Activated gamma-delta T cell treated with Interleukin-2 at 50 U/mL for 16 hours (primary cell): ENCODE measurements at places on chromosomes 13 and 19.
A peak's percentile ranks its signal among the peaks of the same experiment; 100 is the strongest.

DNA sequence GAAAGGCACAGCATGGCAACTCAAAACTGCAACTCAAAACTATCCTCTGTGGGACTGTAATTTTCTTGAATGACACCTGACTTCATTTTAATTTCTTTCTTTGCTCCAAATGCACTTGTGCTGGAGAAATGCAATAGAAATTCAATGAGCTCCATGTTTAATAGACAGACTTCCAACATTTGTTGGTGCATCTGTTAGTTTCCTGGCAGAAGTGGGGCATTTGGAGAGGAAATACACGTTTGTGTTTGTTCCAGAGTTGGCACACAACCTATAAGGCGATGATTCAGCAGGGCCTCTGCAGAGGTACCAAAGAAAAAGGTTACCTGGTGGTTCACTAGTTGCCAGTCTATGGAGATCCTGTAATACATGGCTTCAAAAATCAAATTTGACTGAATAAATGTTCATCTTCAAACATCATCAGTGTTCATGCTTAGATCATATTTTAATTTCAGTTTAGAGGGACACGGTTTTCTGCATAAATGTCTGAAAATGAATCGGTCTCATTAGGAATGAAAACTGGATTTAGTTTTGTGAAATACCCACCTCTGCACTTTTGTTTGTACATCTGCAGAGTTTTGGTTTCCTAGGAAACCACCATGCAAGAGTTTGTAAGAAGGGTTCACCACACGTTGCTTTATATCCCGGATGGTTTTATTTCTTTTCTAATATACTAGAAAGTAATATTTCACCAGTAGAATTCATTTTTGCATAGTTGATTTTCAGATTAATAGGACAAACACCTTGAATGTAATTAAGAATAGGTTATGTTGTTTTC, 21.8 kb upstream of the OBI1 start:
- no peak for DNase-seq

DNA sequence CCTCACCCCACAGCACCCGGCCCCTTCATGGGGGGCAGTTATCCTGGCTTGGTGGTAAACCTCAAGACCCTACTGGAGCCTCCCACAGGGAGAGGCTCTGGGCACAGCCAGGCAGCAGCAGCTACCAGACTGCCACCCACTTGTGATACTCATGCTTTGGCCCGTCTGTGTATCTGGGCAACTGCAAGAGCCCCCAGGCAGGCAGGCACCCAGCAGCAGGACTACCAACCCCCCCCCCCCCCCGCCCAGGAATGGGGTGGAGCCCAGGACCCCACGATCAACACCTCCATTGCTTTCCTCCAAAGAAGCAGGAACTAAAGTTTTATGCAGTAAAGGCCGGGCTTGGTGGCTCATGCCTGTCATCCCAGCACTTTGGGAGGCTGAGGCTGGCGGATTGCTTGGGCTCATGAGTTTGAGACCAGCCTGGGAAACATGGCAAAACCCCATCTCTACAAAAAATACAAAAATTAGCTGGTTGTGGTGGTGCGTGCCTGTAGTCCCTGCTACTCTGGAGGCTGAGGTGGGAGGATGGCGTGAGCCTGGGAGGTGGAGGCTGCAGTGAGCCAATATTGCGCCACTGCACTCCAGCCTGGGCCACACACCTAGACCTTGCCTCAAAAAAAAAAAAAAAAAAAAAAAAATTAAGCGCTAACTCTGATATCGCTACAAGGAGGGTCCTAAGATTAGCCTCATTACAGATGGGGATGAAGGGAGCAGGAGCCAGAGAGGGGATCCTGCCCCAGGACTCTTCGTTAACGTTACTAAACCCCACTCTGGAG, 1.1 kb upstream of the LYL1 start:
- no peak for DNase-seq

- no peak for DNase-seq
Observed at GRCh38 chr13:44622708-44623107, 46.6 kb upstream of the TSC22D1 start.

DNA sequence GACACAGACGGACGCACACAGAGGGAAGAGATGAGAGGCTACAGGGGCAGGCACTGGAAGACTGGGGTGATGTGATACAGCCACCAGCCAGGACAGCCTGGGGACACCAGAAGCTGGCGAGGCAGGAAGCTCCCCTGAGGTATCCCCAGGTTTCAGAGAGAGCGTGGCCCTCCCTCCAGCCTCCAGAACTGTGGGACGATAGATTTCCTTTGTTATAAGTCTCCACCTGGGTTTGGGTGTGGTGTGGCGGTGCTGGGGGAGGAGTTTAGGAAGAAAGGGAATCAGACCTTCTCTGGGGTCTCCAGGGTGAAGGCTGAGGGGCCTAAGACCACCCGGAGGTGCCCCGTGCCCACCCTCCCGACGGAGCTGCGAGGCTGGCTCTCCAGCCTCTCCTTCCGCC, 2.7 kb upstream of the ASPDH start:
- DNase-seq: no peak

GRCh38 chr13:34308725-34309124, 490.8 kb downstream of the RFC3 start:
- DNase-seq: no peak

GRCh38 chr19:40322271-40322610, 26.0 kb downstream of the C19orf47 start:
- DNase-seq: no peak

DNA sequence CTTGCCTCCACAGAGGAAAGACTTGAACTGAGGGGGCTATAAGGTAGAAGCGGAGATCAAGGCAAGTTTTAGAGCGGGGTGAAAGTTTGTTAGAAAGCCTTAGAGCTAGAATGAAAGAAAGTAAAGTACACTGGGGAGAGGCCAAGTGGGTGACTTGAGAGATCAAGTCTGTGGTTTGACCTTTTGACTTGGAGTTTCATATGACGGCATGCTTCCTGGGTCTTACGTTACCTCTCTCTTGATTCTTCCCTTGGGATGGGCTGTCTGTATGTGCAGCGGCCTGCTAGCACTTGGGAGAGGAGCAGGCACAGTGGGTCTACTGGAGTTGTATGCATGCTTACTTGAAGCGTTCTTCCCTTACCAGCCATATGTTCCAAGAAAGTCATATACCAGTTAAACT, 1768.5 kb downstream of the PCDH9 start:
- DNase-seq: no peak

DNA sequence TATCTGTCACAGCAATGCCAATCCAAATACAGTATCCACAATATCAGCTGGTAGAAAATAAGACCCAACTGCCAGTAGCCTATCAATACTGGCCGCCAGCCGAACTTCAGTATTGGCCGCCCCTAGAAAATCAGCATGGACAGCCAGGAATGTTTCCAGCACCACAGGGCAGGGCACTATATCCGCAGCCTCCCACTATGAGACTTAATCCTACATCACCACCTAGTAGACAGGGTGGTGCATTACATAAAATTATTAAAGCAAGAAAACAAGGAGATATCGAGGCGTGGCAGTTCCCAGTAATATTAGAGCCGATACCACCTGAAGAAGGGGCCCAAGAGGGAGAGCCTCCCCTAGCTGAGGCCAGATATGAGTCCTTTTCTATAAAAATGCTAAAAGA, 111.3 kb downstream of the ZNF486 start:
- no peak for DNase-seq

DNA sequence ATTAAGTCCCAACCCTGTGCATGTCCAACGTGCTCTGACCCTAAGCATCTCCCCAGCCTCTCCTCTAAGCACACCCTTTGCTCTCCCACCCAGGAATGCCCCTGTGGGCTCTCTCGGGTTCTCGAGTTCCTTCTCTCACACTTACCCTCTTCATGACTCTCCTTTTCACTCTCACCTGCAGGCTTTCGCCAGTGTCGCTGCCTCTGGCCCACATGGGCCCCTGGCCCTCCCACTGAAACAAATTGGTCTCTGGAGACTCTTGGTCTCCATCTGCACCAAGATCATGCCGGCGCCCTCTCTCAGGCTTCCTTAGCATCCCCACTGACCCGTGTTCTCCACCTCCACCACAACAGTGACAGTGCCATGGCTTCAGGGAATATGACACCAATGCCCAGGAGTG, 19.6 kb upstream of the SACS start:
- DNase-seq: no peak

DNA sequence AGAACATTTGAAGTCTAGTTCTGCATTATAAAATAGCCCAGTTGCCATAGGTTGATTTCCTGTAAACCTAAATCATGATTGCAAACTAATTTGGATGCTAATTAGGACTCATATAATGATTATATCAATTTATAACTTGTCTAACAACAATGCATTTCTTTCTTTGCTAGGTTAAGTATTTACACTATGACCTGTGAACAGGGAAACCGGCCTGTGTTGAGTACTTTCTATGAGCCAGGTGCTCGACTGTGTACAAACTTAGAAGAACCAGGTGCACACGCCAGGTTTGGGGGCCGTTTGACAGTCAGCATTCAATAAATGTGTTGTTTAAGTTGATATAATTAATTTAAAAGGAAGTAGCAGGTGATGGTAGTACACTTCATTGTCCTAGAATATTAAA, 203.1 kb downstream of the TM9SF2 start:
- no peak for DNase-seq

DNA sequence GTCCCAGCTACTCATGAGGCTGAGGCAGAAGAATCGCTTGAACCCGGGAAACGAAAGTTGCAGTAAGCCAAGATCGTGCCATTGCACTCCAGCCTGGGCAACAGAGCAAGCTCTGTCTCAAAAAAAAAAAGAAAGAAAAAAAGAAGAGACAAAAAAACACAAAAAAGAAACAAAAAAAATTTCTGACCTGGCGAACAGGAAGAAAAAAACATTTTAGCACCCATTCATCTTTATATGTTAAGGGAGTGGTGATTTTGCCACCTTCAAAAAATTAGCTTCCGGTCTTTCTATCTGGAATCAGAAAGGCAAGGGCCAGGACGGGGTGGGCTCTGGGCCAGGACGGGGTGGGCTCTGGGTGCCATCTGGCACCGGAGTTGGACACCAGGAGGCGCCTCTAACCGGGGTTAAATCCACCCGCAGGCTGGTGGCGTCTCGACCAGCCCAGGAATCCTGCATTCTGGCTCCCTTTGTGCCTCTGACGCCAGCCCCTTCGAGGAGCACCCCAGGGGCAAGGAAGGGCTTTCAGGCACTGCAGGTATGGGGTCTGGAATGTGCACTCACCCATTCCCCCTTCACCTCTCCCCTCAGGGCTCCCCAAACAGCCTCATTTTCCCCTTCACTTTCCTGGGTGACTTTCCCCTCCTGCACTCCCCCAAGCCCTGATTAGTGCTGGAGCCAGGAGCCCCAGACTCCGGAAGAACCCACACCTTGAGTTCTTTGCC, 10.4 kb upstream of the ZSWIM4 start:
- peak; percentile 75 for DNase-seq

DNA sequence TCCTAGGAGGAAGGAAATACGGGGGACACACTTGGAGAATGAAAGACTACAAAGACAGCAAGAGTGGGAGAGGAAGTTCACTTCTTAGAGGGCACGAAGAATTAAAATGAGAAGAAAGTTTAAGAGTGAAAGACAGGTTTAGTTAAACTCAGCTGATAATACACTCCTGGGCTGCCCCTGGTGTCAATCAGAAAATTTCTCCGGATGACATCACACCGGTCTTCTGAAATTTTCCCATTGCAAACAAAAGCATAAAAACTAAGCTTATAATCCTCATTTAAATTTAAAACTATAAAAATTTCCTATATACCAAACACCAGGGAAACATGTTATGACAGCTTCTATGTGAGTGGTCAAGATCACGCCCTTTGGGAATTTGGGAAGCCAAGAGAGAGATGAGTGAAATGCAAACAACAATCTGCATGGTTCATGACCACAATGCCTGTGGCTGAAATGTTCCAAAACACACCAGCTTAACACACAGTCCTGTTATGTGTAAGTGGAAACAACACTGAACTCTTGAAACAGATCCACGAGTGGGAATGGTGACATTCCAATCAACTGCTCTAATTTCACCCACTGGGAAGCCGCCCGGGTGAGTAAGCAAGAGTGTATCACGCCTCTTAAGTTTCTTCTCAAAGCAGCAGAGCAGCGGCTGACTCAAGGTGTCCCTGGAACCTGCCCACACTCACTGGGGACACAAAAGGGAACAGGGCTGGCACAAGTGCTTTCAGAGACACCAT, 49.0 kb downstream of the BRD4 start:
- DNase-seq: no peak

DNA sequence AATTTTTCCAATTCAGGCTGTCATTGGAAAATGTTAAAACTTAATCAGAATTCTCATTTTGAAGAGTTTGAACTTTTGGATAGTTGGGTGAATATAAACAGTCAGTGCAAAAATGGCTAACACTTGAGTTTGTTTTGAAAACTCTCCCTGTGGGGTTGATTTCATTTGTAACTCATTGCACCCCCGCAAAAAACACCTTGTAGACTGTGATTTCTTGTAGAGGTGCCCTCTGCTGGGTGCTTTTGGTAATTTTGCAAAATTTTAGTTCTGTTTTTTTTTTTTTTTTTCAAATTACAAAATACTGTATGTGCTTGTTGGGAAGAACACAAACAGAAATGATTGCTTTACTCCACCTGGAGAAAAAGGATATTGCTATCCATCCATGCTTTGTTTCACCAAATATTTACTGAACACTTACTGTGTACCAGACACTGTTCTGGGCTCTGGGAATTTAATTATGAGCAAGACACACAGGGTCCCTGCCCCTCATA, 28.2 kb upstream of the GPI start:
- DNase-seq: peak; percentile 54

DNA sequence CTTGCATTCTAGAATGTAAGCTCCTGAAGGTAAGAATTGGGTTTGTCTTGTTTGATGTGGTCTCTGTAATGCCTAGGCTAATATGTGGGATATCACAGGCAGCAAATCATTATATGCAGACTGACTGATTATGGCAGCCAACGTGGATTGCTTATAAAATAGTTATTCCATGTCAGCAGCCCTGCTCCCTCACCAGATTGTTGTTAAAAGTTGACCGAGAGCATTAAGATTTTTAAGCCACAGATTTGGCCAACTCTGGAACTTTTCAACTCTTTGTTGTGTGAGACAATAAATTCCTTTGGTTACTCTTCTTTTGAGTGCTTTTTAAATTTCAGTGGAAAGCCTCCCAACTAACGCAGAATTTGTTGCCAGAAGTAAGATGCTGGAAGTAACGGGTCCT, 92.6 kb upstream of the FAM216B start:
- no peak for DNase-seq

GRCh38 chr19:28425046-28425931, 787.7 kb downstream of the UQCRFS1 start:
- no peak for DNase-seq

DNA sequence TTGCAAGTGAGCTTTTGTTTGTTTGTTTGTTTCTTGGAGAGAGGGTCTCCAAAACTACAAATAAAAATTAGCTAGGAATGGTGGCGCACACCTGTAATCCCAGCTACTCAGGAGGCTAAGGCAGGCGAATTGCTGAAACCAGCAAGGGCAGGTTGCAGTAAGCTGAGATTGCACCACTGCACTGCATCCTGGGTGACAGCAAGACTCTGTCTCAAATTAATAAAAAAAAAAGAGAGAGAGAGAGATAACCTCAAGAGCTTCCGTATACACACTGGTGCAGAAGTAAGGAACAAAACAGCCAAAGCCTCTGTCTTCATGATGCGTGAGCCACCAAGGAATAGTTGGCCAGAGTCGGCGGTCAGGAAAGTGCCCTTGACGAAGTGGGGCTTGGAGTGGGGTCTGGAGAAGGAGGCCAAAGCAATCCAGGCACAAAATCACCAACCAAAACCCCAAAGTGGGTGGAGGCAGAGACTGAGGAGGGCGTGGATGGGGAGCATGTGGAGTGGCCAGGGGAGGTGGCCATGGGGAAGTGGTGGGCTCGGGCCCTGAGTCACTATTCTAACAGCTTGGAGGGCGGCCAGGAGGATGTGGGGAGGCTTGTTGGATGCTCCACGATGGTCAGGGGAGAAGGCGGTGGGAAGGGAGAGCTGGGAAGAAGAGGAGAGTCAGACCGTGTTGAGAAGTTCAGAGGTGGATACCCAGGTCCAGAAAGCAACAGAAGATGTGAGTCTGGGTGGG, 21.2 kb upstream of the TOMM40 start:
- no peak for DNase-seq

GRCh38 chr13:111867657-111868056, 199.3 kb upstream of the SOX1 start:
- no peak for DNase-seq
